Stimulated activated CD8-positive, alpha-beta memory T cell treated with anti-CD3 and anti-CD28 coated beads, Interleukin-7, amount 100 ng/mL, for 4 hours (primary cell): ENCODE measurements at places on chromosomes 2 and 18.

GRCh38 chr2:109595644-109596043 lies 18.1 kb downstream of the SEPTIN10 start:
- DNase-seq = no peak

DNA sequence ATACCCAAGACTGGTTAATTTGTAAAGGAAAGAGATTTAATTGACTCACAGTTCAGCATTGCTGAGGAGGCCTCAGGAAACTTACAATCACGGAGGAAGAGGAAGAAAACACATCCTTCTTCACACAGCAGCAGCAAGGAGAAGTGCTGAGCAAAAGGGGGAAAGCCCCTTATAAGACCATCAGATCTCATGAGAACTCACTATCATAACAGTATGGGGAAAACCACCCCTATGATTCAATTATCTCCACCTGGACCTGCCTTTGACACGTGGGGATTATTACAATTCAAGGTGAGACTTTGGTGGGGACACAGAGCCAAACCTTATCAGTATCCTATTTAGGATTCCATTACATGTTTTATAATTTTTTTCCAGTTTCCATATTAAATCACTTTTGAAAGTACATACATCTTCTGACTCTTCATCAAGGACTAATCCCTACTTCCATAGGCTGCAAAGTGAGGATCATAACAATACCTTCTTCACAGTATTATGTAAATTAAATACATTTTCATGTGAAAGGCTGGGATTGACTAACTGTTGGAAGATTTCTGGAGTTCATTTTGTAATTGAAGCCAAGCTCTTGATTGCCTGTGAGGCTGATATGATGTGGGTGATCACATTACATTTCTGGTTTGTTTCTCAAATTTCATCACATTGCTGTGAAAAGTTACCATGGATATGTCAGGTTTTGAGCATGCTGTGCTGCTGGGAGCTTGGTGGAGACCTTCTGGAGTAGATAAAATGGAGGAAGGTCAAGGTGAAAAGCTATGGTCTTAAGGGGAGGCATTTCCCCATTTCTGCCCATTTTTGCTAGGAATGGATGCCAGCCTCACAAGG lies 31.7 kb upstream of the CERS6 start:
- DNase-seq = no peak

DNA sequence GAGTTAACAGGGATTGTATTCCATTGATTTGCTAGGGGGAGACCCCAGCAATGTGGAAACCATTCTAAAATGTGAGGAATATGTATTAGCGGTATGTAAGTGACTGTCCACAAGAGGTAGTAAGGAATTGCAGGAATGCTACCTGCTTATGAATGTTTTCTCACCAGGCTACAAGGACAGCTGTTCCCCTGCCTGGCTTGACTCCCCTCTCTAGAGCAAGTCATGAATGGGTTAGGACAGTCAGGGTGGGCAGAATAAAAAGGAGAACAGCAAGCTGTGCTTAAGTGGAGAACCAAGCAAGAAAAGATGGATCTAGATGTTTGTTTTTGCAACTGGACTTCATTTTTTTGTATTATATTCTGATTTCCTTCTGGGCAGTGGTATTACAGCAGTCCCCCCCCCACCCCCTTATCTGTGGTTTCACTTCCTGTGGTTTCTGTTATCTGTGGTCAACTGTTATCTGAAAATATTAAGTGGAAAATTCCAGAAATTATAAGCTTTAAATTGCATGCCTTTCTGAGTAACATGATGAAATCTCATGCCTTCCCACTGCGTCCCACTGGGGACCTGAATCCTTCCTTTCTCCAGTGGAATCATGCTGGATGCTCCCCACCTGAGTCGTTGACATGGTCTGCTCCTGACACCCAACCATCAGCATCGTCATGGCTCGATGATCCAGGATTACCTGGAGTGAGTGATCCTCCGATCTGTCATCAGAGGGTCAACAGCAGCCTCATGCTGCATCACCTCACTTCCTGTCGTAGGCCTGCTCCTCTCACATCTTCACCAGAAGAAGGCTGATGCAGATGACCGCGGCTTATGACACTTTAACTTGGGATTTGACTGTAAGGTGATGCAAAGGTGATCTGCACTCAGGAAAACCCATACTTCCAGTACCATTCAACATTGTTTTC lies 52.2 kb downstream of the VAPA start:
- DNase-seq = no peak

- DNase-seq = no peak
Measured at GRCh38 chr2:32418778-32419177, 62.0 kb downstream of the BIRC6 start.

- no peak for DNase-seq
Measured at GRCh38 chr2:5982193-5982902, 290.2 kb downstream of the SOX11 start.

DNA sequence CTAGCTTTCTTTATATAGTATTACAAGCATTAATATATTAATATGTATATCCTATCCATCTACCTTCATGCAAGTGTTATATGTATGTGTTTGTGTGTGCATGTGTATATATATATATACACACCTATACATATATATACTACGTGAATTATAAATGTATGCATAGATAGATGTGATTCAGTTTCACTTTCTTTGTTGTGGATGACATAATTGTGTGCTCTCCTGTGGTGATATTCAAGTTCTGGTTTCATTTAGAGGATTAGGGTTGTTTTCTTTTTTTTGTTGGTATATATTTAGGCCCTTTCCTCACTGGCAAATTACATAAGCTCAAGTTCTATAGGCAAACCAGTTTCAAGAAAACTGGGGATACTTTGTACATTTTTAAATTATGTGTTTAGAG lies 225.7 kb upstream of the FANCL start:
- no peak for DNase-seq
